ENCODE measurements at places on chromosomes 3 and 15.

DNA sequence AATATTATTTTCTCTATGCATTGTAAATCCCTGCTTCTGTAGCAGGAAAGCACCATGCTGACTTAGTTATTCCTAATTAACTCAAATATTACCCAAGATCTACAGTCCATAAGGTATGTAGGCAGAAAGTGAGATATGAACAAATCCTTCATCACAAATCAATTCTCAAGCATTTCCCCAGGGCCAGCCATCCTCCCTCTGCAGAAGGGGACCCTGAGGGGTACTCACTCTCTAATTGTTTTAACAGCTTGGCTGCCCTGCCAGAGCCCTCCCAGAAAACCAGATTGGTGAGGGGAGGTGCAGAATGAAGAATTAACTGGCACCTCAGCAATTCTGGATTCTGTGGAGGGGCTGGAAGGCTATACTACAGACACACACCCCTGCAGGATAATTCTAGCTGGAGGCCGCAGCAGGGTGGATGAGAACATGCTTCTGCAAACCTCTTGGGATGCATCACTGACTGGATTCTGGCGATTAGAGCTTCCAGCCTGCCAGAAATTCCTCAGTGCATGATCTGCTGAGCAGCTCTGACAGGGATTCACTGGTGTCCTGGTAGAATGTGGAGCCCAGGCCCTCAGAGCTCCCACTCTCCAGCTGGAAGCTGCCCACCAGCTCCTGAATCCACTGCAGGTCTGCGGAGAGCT is 88.6 kb upstream of the HERC1 start:
- DNase-seq = no peak

DNA sequence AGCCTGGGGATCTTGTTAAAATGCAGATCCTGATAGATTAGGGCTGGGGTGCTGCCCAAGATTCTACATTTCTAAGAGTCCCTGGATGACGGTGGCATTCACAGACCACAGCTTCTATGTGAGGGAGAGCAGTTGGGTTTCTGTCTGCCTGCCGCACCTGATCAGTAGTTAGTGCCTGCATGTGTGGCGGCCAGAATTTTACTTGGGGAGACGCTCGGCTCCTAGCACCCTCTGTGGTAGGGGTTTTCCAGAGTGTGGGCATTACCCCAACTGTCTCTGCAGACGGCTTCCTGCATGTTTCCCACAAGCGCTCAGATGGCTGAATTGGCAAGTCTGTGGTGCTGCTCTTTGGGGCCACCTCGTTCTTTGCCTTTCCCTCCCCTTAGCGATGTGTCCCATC is 8.3 kb downstream of the GHRL start:
- DNase-seq = no peak

GRCh38 chr3:46422617-46423016 is 15.6 kb downstream of the CCRL2 start:
- no peak for DNase-seq

GRCh38 chr15:66838671-66839239 is 136.7 kb downstream of the SMAD6 start:
- DNase-seq = no peak

- DNase-seq = no peak
These were observed at the start of gene IL17RD for GRCh38 chr3:57164657-57165573. Gene IL17RD, minus strand, starts transcription at chr3:57165353. Its CDS starts 67 bp downstream, at chr3:57165286.

DNA sequence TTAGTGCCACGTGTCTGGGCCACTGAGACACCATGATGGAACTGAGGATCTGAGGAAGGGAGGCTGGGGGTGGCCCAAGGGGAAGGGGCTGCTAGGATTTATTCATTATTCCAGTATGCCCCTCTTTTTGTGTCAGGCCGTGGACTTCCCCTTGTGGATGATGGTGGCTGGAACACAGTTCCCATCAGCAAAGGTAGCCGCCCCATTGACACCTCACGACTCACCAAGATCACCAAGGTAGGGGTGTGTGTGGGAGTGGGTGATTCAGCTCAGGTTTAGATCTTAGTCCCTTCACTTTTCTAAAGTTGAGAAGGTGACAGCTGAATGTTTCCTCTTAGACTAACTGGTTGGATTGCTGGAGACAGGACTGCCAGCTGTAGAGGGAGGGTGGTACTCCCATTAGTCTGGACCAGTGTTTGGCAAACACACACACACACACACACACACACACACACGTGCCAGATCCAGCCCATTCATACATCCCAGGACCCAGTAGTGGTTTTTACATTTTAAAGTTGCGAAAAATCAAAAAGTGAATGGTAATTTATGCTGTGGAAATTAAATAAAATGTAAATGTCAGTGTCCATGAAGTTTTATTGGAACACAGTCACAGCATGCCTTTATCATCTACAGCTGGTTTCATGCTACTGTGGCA is 11.4 kb downstream of the EIF4G1 start:
- DNase-seq = no peak

GRCh38 chr3:120022729-120023128 is 71.5 kb downstream of the GSK3B start:
- no peak for DNase-seq

GRCh38 chr3:177646749-177647148 is 449.5 kb upstream of the TBL1XR1 start:
- no peak for DNase-seq

GRCh38 chr15:55993111-55993803 is at the start of gene NEDD4:
Gene NEDD4, minus strand, starts transcription at chr15:55993612. Its CDS starts 57 bp downstream, at chr15:55993555.
- DNase-seq = peak; percentile 13

GRCh38 chr15:98668566-98669308 is 20.4 kb downstream of the IGF1R start:
- no peak for DNase-seq

DNA sequence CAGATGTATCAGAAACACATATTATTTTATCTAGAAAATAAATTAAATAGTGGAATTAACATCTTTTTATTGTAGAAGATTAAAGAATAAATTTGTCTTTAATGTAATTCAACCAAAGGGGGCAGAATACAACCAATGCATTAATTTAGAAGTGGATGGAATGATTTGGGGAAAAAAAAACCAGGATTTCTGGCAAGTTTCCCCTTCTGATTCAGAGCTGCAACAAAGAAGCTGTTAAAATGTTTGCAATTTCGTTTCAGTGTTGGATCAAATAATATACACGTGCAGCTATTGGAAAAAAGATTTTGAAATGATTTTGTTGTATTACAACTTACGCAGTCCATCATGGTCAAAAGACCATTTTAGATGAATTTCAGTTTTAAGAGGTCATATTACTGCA is 71.6 kb upstream of the ZNF280D start:
- DNase-seq = no peak

DNA sequence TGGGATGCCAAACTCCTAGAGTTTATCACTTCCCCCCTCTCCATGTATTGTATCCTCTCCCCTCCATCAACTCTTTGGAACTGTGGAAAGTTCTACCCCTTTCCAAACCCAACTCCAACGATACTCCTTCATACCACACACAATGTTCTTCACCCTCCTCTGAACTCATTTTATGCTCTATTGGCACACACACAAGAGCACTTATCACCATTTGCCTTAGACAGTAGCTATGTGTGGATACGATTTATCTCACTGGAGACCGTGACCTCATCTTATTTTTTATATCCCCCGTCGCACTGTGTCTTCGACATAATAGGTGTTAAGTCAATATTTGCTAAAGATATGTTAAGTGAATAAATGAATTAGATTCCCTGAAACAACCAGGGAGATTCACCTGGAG is 316.5 kb upstream of the PROK2 start:
- DNase-seq = no peak

DNA sequence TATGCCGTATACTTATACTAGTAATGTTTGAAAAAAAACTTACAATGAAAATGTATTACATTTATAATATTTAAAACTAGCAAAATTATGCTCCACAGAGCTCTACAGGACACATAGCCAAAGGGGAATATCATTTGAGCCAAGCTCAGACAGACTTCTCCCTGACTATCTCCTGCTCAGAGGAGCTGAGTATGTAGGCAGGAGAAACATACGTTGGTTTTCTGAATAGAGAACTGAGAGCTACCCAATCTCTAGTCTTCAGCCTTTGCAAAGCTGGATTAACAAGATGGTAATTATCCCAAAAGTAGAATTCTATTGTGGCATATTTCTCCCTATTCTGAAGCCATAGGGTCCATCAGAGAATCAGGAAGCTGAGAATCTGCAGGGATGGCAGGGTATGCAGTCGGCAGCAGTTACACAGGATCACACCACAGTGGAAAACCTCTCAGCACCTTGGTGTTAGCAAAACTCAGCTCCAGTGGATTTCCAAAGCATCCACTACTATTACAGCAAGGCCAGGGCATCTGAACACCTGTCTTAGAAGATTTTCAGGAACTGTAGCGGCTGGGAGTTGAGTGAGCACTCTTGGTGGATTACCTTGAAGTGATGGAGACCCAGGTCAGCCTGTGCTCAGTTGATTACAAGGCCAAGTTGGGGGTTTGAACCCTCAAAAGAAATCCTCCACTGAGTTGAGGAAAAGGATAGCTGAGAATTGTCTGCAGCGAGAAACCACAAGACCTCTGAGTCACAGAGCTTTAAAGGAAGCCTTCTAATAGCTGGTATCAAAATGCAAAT is 30.1 kb downstream of the GPR15 start:
- no peak for DNase-seq

DNA sequence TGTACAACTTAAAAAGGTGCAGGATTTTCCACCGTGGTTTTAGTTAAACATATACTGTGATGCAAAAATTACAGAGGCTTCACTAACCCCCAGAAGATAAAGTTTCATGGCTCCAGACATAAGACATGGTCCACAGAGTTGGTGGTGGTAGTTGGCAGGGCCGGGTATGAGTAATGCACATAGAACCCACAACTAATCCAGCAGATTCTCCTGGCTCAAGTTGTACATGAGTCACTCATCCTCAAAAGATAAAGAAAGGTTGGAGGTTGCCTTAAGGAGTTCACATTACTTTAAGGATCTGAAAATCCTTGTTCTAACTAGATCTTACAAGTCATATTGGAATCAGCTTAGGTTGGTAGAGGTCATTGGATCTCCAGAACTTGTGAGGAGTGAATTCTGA is 98.3 kb upstream of the ZBTB20 start:
- DNase-seq = no peak

DNA sequence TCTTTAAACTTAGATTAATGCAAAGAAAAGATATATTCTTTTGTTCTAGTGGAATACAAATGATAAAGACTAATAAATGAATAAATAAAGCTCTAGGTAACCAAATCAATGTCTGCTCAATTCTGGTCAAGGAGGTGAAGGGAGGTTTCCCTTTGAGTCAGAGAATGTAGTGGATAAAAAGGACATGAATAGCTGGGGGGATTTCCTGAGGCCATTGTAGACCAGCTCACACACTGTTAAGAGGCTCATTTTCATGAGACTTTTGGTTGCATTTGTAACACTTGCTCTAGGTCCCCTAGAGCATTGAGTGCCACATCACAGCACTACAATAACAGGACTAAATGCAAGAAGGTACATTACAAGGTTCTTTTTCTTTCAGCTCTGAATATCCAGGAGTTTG is 170.7 kb downstream of the TIGIT start:
- DNase-seq = no peak

GRCh38 chr3:193130576-193130975 is 110.4 kb upstream of the PLAAT1 start:
- DNase-seq = no peak

GRCh38 chr3:72481542-72481941 is 366.7 kb downstream of the SHQ1 start:
- no peak for DNase-seq

GRCh38 chr3:11434017-11434526 is 161.9 kb downstream of the ATG7 start:
- DNase-seq = no peak

DNA sequence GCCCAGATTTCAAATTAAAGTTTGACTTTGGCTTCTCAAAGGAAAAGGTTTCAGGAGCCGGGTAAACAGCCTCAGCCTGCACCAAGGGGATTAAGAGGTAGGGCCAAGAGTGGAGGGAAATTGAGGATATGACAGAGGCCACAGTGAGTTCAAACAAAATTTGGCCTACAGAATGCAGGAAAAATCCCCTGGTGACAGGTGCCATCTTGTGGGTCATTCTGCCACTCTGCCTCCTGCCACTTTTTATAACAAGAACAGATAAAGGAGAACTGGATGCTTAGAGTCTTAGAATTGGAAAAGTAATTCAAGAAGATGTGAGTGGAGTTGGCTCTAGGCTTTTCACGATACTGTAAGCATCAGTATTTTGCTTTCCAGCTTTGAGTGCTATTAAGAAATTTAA is 253.2 kb downstream of the NR2F2 start:
- DNase-seq = no peak

GRCh38 chr3:65672871-65673815 is 365.6 kb downstream of the MAGI1 start:
- no peak for DNase-seq

DNA sequence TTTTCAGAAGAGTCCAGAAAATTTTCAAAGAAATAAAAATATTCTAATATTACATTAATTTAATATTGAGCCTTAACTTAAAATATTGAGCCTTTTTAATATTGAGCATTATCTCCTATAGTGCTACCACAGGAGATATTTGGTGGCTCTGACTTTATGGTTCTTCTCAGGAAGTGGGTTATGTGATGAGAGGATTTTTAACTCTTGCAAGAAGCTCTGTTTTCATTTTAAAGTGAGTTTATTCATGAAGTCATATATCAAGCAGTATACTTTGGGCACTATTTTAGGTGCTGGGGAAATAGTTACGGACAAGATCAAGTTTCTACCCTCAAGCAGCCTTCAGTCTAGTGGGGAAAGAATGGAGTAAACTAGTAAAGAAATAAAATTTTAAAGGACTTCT is 13.4 kb upstream of the MBNL1 start:
- no peak for DNase-seq

- no peak for DNase-seq
These were observed 425.9 kb upstream of the TGFBR2 start for GRCh38 chr3:30180310-30181177.

DNA sequence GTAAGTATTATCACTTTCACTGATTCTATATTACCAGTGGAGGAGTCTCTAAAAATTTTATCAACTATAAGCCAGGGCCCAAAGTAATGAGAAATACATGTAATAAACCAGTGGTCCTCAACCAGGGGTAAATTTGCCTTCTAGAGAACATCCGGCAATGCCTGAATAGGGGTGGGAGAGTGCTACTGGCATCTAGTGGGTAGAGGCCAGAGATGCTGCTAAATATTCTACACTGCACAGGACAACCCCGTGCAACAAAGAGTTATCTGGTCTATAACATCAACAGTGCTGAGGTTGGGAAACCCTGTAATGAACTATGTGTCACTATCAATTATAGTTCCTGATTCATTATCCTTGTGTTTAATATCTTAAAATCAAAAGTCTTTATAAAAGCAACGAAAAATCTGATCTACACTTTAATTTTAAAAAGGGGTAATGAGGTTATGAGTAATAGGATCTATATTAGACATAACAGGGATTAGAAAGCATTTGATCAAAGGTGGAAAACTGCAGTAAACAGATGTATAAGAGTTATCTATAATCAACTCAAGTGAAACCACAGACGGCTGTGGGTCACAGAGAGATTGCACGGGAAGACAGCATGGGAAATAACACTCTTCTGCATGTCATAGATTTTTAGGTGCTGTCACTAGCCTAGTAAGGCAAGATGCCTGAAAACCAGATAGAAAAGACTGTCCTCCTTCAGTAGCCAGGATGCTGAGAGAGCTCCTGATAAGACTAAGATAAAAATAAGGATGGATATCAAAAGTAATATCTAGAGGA is 2.0 kb downstream of the LYSMD2 start:
- no peak for DNase-seq
